ENCODE measurements at places on chromosomes 4 and X. TPM values are rescaled to one million over a fixed set of nuclear protein-coding genes. Genes with fewer than 3 reads are reported as not detected.
A peak's percentile ranks its signal among the peaks of the same experiment; 100 is the strongest.

DNA sequence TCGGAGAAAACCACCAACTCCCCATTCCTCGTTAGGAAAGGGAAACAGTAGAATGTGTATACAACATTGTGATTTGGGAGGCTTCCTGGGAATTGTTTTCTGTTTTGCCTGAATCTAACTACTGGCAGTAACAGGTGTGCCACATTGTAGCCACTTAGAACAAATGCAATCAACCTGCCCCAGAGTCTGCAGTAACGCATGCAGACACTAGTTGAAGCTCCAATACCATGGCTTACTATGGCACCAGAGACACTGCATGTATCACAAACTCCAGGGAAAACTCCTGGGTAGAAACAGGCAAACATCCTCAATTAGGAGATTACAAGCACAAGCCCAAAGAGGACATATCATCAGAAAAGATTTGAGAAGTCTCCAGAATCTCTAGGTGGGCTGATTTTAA lies 154.2 kb upstream of the NEIL3 start:
- DNase-seq, result no peak
- H3K27ac ChIP-seq, result no peak overlapping the region
- no peaks in the 10 kb centered on the region for H3K27me3 ChIP-seq

GRCh38 chr4:7651461-7651921 lies 216.8 kb upstream of the PSAPL1 start:
- no peak overlapping the region for H3K4me3 ChIP-seq
- no peaks in the 10 kb centered on the region for H3K36me3 ChIP-seq

DNA sequence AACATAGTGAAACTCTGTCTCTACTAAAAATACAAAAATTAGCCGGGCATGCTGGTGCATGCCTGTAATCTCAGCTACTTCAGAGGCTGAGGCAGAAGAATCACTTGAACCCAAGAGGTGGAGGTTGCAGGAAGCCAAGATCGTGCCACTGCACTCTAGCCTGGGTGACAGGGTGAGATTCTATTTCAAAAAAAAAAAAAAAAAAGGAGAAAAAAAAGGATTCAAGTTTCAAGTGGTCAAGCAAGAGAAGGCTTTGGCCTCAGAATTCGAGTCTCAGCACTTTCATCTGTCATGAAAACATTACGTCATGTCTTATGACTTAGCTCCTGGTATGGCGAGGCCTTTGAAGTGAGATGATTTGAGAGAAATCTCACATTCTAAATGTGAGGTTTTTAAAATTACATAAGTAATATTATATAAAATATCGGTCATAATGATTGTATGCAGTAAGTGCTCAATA lies 21.2 kb upstream of the DHRSX start:
- DNase-seq, result no peak
- no peak overlapping the region for H3K4me3 ChIP-seq
- peaks cover 8% of the 10 kb centered on the region for H3K36me3 ChIP-seq

- no peaks in the 10 kb centered on the region for H3K4me1 ChIP-seq
- no peak overlapping the region for H3K4me3 ChIP-seq
- peaks cover 20% of the 10 kb centered on the region for H3K27me3 ChIP-seq
These were observed 2.9 kb downstream of the SOX3 start for GRCh38 chrX:140501940-140502468.

- H3K4me3 ChIP-seq, result no peak overlapping the region
- H3K27ac ChIP-seq, result no peak overlapping the region
- DNase-seq, result no peak
- no peaks in the 10 kb centered on the region for H3K27me3 ChIP-seq
- H3K4me1 ChIP-seq, result no peaks in the 10 kb centered on the region
These were observed 58.9 kb upstream of the NFKB1 start for GRCh38 chr4:102441978-102442911.

- no peaks in the 10 kb centered on the region for H3K4me1 ChIP-seq
- H3K27me3 ChIP-seq, result peaks cover 6% of the 10 kb centered on the region
- H3K27ac ChIP-seq, result no peak overlapping the region
- no peaks in the 10 kb centered on the region for H3K36me3 ChIP-seq
- DNase-seq, result no peak
These were observed 61.5 kb downstream of the TIGD2 start for GRCh38 chr4:89172865-89173264.

DNA sequence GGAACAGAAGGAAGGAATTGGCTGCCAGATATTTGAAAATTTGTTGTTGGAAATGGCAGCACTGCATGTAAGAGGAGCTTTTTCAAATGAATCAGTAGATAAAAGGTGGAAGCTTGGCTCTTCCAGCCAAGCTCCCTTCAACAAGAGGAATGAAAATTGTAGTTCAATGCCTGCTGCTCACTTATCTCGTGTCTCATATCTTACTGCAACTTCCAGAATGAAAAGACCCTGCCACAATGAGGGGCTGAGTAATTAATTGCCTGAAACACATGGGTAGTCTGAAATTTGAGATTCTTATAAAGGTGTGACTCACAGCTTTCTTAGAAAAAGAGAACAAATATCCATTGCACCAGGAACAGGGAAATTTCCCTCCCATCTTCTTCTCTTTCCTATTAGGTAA lies 53.0 kb downstream of the HAND2 start:
- H3K36me3 ChIP-seq, result no peaks in the 10 kb centered on the region
- H3K4me1 ChIP-seq, result no peaks in the 10 kb centered on the region
- no peak overlapping the region for H3K27ac ChIP-seq
- no peak overlapping the region for H3K4me3 ChIP-seq
- no peak for DNase-seq
- peaks cover 18% of the 10 kb centered on the region for H3K27me3 ChIP-seq

DNA sequence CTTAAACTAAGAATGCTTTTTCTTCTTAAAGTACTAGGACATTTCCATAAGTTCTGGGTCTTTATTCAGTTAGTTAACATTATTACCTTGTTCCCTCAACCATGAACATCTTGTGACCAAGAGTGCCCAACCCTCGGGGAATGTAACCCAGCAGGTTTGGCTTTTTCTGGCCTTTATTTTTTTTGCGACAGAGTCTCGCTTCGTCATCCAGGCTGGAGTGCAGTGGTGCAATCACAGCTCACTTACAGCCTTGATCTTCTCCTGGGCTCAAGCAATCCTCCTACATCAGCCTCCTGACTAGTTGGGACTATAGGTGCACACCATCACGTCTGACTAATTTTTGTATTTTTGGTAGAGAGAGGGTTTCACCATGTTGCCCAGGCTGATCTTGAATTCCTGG lies 65.1 kb downstream of the USP11 start:
- peak overlapping the region; percentile 26 for H3K27ac ChIP-seq
- H3K4me3 ChIP-seq, result no peak overlapping the region
- H3K27me3 ChIP-seq, result no peaks in the 10 kb centered on the region
- no peak for DNase-seq
- no peaks in the 10 kb centered on the region for H3K36me3 ChIP-seq

DNA sequence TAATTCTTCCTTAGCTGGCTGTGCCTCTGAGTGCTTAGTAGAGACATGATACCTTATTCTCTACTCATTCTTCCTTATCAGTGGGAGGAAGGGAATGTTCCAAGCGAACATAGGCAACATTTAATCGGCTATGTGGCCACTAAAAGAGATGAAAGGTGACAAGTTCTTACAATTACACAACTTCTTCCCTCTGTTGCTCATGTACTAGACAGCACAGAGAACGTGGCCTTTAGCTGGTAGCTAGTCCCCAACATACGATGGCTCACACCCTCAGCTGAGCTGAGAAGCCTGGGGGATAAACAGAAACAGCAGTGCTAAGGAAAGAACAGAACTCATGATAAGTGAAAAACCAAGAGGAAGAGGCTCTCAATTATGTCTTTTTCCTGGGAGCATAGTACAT lies 52.2 kb downstream of the APOO start:
- H3K27me3 ChIP-seq, result no peaks in the 10 kb centered on the region
- no peak overlapping the region for H3K27ac ChIP-seq
- no peak for DNase-seq

DNA sequence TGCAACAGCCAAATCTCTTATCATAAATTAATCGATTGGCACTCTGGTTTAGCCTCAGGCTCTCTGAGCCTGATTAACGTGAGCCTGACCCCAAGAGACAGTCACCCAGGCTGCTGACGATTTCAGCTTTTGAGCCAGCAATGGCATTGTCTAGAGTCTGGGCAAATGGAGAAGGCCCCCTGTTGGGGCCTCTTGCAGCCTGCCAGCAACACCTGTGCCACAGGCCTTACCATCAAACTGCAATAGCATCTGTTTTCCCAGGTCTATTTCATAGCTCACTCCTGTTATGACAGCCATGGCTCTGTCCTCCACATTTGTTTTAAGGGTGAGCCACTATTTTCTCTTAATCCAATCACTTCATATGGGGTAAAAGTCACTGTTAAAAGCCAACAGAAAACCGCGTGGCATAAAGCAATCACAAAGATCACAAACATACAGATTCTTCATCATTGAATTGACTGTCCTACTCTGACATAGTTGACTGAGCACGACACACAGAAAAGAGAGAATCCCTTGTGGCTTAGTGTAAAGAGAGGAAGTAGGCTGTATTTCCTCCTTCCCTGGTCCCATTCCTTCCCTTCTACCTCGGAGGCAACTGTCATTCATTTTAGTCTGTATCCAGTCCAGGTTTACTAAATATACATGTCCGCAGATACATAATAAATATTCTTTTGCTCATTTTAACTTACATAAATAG lies 47.8 kb downstream of the SLC9A7 start:
- no peak overlapping the region for H3K4me3 ChIP-seq
- peak overlapping the region; percentile 50 for H3K27ac ChIP-seq
- H3K36me3 ChIP-seq, result no peaks in the 10 kb centered on the region
- H3K4me1 ChIP-seq, result peaks cover 75% of the 10 kb centered on the region
- DNase-seq, result peak; percentile 9
- H3K27me3 ChIP-seq, result no peaks in the 10 kb centered on the region

DNA sequence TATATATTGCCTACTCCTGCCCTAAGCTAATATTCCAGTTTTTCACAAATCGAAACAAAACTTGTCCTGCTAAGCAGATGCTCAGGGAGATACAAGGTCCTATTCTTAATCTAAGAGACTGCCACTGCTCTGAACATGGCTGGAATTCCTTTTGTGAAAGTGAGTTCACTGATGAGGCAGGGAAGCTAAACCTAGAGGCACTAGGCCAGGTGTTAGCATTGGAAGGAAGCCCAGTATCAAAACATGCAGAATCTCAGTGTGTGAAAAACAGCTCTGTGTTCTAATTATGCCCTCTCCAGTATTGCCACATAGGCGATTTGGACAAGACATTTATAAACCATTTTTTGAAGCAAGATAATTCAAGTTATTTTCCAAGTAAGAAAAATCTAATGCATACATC lies 47.6 kb downstream of the ABCG2 start:
- no peaks in the 10 kb centered on the region for H3K27me3 ChIP-seq
- no peak for DNase-seq
- H3K4me1 ChIP-seq, result peaks cover 5% of the 10 kb centered on the region
- no peak overlapping the region for H3K4me3 ChIP-seq
- no peak overlapping the region for H3K27ac ChIP-seq

DNA sequence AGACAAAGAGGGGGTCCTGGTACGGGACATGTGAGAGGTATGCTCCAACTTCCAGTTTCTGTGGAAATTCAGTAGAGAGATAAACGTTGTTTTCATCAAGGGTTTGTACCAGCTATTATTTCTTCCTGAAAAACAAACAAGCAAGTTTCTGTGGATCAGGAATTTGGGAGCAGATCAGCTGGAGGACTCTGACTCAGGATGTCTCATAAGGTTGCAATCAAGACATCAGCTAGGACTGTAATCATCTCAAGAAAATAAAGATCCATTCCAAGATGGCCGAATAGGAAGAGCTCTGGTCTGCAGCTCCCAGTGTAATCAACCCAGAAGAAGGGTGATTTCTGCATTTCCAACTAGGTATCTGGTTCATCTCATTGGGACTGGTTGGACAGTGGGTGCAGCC lies 23.5 kb upstream of the NFKB1 start:
- peaks cover 3% of the 10 kb centered on the region for H3K4me1 ChIP-seq
- peaks cover 35% of the 10 kb centered on the region for H3K36me3 ChIP-seq
- H3K27me3 ChIP-seq, result no peaks in the 10 kb centered on the region
- no peak for DNase-seq
- H3K27ac ChIP-seq, result no peak overlapping the region
- no peak overlapping the region for H3K4me3 ChIP-seq

DNA sequence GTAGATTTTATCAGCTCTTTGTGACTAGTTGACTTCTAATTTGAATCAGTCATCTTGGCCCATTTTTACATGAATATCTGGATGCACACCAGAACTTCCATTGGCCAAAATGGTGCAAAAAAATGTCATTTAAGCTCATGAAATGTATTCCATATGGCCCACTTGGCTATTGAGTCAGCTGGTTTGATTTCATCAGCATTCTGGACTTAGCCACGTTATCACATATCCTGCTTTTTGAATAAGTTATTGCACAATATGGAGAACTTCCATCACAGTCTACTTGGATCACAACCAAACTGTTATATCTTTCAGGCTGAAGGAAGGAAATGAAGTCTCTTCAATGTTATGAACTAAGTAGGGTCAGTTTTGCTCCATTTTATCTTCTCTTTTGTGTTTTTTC lies 640.6 kb downstream of the PCDH7 start:
- no peak for DNase-seq
- H3K27me3 ChIP-seq, result no peaks in the 10 kb centered on the region
- no peaks in the 10 kb centered on the region for H3K4me1 ChIP-seq
- H3K27ac ChIP-seq, result no peak overlapping the region
- H3K4me3 ChIP-seq, result no peak overlapping the region

GRCh38 chr4:3287972-3288570 lies 4.8 kb upstream of the RGS12 start:
- no peak overlapping the region for H3K4me3 ChIP-seq
- H3K27me3 ChIP-seq, result peaks cover 30% of the 10 kb centered on the region
- H3K4me1 ChIP-seq, result peaks cover 23% of the 10 kb centered on the region
- no peak overlapping the region for H3K27ac ChIP-seq
- no peak for DNase-seq

- no peak overlapping the region for H3K27ac ChIP-seq
- H3K36me3 ChIP-seq, result no peaks in the 10 kb centered on the region
- H3K4me1 ChIP-seq, result no peaks in the 10 kb centered on the region
- DNase-seq, result no peak
- no peak overlapping the region for H3K4me3 ChIP-seq
- no peaks in the 10 kb centered on the region for H3K27me3 ChIP-seq
These were observed 68.3 kb downstream of the PJA1 start for GRCh38 chrX:69096963-69097362.

- no peaks in the 10 kb centered on the region for H3K4me1 ChIP-seq
- no peak for DNase-seq
- no peak overlapping the region for H3K4me3 ChIP-seq
- no peak overlapping the region for H3K27ac ChIP-seq
These were observed 286.1 kb downstream of the INPP4B start for GRCh38 chr4:142559986-142560385.

DNA sequence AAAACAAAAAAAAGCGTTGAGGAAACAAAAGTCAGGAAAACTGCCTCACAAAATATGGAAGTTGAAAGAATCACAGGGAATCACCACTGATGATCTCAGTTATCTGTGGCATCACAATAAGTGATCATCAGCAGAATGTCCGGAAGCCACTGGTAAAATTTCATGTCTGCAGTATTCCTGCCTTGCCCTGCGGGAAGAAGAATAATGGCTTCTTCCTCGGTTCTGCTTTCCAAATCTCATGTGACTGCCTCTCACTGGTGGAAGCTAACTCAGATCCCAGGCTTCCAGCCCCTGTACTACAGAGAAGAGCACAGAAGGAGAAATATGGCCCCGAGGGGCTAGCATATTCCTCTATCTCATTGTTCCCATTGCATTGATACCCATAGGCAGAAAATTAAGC lies 12.7 kb upstream of the ZNF330 start:
- no peak overlapping the region for H3K4me3 ChIP-seq
- DNase-seq, result no peak
- H3K27me3 ChIP-seq, result peaks cover 18% of the 10 kb centered on the region
- no peaks in the 10 kb centered on the region for H3K4me1 ChIP-seq
- no peak overlapping the region for H3K27ac ChIP-seq

The TRAM1L1 gene
- not detected for polyA plus RNA-seq

The MXRA5 gene
- polyA plus RNA-seq, result not detected

The VCX2 gene
- not detected for polyA plus RNA-seq

The UGT2A3 gene
- polyA plus RNA-seq, result not detected

The C4orf36 gene
- polyA plus RNA-seq, result not detected

The UGT2B17 gene
- polyA plus RNA-seq, result 56.0 TPM

The MPC1L gene
- not detected for polyA plus RNA-seq

The RHOXF1 gene
- polyA plus RNA-seq, result not detected
